NCI-H1105 (cell line): ENCODE measurements at places on chromosomes 6 and 20.

- DNase-seq = no peak
These were observed 396.6 kb upstream of the MAP3K7 start for GRCh38 chr6:90983462-90983861.

DNA sequence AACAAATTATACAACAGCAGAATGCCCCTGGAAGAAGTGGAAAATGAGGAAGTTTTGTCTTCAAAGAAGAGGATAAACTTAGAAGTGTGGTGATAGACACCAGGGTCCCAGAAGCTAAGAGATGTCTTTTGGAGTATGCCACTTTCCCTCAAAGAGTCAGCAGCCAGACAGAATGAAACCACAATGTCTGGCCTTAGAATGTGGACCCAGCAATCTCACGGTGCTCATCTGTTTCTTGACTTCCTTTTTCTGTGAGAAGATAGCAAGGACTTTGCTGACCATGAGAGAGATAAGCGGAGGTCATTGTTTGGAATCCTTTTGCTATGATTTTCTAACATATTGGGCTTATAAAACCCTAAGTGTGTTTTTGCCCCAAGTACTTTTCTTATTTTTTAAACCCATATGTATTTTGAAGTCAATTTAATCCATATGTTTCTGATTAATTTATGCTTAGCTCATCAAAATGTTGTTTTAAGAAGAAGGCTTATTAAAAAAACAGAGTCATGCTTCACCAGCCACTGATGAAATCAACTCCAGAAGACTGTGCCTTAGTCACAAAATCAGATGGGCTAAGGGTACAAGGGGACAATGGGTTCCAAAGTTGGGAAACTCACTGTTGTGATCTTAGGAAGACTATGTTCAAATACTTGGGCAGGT lies 451.2 kb upstream of the JAG1 start:
- DNase-seq = no peak

- DNase-seq = peak; percentile 31
These were observed 573 bp downstream of the SNX3 start for GRCh38 chr6:108260126-108260808.

DNA sequence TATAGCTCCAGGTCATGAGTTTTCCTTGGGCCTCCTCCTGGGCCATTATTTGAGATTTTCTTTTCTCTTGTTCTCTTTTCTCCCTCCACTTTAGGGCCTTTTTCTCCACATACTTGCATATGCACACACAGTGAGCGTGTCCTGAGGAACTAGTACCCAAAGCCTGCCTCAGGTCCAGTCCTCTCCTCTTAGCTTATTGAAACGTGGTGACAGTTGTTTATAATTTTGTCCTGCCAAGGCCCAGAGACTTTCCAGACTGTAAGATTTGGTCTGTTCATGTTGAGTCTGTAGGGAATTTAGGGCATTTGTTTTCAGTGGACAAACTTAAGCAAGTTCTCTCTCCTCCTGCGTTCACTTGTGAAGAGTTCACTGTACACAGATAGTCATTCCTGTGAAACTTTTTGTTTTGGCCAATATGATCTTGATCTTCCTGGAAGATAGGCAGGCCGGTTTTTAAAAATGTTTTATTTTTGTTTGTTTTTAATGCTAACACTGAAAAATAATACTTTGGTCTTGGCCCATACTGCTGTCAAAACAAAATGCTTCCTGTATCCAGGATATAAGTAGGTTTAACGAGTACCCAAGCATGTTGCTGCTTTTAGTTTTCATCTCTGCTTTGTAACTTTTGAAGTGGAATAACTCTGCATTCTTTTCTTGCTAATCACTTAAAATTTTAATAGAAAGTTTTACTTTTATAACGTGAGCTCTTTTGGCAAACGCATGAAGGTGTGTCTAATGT lies 20.7 kb downstream of the LRRC1 start:
- DNase-seq = no peak

- DNase-seq = no peak
These were observed 82.7 kb upstream of the EPB41L1 start for GRCh38 chr20:36071848-36072247.

DNA sequence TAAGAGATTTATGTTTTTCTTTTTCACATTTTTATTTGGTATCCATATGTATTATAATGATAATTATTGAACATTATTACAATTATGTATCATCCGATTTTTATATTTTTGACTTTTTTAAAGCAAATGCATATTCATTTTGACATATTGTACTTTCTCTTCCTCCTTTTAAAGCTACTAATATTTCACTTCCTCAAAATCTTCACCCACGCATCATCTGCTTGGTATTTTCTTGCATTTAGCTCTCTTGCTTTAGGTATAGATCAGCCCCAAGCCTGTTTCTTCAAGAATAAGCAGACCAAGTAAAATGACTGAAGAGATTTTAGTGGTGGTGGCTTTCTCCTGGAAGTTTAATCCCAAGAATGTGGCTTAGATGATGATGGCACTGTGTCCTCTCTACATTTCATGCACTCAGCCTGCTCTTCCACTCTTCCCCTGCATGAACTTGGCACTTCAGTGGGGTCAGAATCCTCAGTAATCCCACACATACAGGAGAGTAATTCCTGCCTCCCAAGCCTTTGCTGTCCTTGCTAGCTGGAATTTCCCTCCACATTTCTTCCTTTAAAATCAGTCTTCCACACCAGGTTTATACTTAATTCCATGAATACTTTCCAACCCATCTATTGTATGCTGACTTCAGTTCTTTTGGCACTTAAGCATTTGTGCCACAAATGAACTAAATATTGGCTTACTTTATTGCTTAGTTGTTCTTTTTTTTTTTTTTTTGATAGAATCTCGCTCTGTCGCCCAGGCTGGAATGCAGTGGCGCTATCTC lies 8.2 kb downstream of the NCOA7 start:
- no peak for DNase-seq

- no peak for DNase-seq
These were observed 532.3 kb downstream of the MAFB start for GRCh38 chr20:40156600-40157317.
